HTR-8/SVneo (cell line): ENCODE measurements at places on chromosomes 5 and 9.

DNA sequence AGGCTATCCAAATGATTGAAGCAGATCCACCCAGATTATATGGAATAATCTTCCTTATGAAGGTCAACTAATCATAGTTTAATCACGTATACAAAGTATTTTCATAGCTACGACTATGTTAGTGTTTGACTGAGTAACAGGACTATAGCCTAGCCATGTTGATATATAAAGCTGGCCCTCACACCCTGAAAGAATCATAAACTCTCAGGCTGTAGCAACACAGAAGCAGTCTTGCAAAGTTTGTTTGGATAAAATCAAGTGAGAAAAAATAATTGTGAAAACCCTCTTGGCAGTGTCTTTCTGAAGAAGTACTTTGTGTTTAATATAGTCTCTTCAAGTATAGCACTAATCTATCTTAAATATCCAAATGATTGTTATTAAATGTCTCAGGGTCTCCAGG lies 374.5 kb upstream of the DAB2 start:
- no peak for DNase-seq

GRCh38 chr9:135648494-135649410 lies 9.4 kb upstream of the GLT6D1 start:
- DNase-seq: no peak

GRCh38 chr5:38162625-38163024 lies 95.7 kb upstream of the EGFLAM start:
- DNase-seq: no peak

GRCh38 chr9:70133253-70134208 lies 89.9 kb downstream of the MAMDC2 start:
- DNase-seq: no peak

DNA sequence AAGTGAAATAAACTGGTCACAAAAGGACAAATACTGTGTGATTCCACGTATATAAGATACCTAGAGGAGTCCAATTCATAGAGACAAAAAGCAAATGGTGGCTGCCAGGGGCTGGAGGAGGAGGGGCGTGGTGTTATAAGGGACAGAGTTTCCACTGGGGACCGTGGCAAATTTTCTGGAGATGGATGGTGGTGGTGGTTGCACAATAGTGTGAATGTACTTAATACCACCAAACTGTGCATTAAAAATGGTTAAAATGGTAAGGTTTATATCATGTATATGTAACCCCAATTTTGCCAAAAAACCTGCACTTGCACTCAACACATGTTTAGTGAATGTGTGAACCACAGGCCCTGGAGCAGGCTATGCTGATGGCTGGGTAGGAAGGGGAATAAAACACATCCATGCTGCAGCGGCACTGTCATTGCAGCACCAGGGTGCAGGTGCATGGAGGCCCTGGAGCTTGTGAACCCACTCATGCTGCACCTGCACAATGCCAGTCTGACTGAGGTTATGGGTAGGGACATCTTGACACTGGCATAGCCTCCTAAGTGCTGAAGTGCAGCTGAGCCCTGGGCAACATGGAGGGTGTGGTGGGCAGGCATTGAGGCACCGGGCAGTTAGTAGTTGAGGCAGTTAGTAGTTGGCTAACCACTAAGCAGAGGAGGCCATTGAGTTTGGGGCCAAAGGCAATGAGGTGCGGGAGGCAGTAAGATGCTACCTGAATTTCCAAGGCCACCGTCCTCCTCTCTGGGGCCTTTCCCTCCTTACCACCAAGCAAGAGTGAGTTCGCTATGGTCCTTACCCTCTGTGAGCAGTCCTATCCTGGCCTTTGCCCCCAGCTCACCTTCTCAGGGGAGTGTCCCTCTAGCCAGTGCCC lies 3.5 kb upstream of the PHF2 start:
- DNase-seq: no peak

GRCh38 chr9:107624234-107624948 lies 134.8 kb upstream of the KLF4 start:
- DNase-seq: no peak

DNA sequence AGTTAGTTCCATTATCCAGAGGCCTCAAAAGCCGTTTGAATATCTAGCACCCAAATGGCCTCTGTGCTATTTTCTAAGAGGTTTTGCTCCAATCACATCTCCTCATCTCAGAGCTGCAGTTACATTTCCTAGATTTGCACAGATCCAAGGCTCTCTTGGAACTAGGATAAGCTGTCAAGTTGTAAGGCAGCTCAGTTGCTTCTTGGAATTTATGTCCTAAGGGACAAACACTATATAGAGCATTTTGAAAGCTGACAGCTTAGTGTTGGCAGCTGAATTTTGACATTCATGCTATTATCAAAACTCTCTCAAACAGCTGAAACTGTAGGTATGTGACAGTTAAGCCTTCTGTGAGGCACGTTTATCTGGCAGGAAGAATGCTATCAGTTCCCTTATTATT lies 97.0 kb downstream of the MACIR start:
- no peak for DNase-seq

GRCh38 chr5:1345876-1346626 lies 1.2 kb upstream of the CLPTM1L start:
- DNase-seq: no peak

DNA sequence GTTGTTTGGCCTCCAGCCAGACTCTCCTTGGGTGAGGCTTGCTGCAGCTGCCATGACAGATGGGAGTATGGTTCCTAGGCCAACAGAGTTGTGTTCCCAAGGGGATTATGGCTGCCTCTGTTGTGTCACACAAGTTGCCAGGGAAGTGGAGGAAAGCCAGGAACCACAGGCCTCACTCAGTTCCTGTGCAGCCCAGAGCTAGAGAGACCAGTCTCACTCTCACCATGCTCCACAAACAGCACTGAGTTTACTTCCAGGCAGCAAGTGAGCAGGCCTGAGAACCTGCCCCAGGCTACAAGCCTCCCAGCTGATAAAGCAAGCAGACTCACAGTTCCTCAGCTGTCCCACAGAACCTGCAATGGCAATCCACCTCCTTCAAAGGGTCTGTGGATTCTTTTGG lies 273.6 kb upstream of the TAS2R1 start:
- no peak for DNase-seq

- DNase-seq: no peak
Measured at GRCh38 chr9:115411993-115412452, 294.1 kb upstream of the TNC start.

- DNase-seq: no peak
Measured at GRCh38 chr5:80592105-80592504, 22.0 kb upstream of the ANKRD34B start.

GRCh38 chr5:89353837-89354551 lies 471.0 kb upstream of the MEF2C start:
- no peak for DNase-seq

DNA sequence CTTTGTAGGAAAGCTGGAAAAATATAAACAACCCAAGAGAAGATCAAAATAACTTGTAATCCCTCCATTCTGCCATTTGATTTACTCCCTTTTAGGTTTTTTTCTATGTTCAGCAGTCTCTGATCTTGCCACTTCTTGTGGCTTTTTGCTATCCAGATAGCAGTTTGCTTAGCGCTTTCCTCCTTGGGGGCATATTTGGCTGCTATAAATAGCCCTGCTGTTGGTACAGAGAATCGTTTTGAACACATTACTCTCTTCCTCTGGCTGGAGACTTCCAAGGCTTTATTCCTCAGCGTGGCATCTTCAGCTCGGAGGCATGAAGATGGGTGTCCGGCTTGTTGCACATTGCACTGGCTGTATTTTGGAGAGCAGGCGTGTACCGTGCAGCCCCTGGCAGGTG lies 38.6 kb downstream of the HMCN2 start:
- DNase-seq: no peak

DNA sequence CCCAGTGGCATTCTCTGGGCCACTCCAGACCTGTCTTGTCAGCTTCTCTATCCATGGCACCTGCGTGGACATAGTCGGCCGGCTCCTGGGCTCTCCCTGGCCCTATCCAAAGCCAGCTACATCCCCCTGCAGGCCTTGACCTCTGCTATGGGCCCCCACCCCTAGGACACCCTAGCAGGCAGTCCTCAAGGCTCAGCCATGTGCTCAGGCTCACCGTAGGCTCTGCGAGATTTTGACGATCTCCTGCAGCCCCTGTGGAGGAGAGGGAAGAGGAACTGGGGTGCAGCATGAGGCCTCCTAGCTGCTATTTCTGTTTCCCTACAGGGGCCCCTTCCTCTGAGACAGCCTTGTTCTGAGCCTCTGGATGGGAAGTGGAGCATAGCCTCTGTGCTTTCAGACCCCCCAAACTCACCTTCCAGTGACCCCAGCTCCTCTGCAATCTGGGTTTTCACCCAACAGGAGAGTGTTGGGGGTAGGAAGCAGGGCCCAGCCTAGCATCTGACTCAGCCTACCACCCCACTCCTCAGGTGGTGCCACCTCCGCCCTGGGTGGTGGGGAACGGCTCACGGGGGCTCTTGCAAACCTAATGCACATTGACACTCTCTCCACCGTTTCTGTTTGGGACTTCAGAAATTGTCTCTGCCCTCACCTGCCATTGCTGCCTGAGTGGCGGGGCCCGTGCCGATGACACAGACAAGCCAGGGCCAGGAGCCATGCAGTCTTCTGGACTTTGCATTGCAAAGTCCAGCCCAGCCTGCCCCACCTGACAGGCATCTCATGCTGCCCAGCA lies 36.7 kb downstream of the HRH2 start:
- DNase-seq: no peak

- DNase-seq: peak; percentile 47
Measured at GRCh38 chr5:140966293-140967225, at the start of gene PCDHAC2. Gene PCDHAC2, plus strand, starts transcription at chr5:140966476. Its CDS starts 291 bp downstream, at chr5:140966767.

- DNase-seq: no peak
Measured at GRCh38 chr5:134649163-134649835, 714 bp downstream of the SEC24A start.

- DNase-seq: no peak
Measured at GRCh38 chr5:138967791-138968448, 92.8 kb upstream of the LRRTM2 start.

GRCh38 chr5:71782393-71782770 lies 63.3 kb downstream of the CARTPT start:
- no peak for DNase-seq

- no peak for DNase-seq
Measured at GRCh38 chr9:36479101-36479500, 79.0 kb upstream of the RNF38 start.

GRCh38 chr9:3478549-3478953 lies 47.2 kb downstream of the RFX3 start:
- no peak for DNase-seq

DNA sequence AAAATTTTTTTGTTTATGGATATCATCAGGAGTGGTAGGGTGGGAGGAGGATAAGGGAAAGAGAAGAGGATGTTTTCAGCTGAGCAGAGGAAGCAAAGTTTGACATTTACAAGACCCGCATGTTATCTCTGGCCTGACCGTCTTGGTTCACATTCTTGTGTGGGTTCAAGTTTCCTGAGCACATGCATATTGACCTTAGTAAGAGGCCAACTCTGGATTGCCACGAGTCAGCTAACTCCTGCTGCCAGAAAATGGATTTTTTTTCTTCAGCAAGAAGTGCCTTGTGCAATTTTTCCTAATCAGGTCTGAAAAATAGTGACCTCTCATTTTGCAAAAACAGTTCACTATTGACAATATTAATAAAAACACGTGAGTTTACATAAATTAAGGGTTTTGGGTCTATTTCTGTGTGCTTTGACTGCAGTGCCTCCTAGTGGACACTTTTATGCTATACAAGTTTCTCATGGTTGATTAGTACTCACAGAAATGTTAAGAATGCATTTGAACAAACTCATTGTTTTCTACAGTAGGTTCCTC lies 27.1 kb upstream of the BASP1 start:
- peak; percentile 64 for DNase-seq

DNA sequence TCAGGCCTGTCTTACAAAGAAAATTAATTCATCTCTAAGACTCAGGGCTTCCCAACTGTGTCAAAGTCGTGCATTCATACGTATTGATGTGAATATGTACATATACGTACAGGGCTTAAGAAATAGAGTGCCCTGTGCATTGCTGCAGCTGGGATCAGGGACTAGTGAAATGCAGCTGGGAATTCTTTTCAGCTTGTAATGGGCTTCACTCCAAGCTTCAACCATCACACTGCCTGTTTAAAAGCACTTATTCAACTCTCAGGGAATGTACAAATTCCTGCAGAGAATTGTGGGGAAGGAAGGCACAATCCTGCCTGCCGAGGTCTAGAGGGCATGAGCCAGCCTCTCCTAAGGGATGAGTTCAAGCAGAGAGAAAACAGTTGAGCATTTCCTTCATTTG lies 59.6 kb upstream of the MAN2A1 start:
- no peak for DNase-seq

DNA sequence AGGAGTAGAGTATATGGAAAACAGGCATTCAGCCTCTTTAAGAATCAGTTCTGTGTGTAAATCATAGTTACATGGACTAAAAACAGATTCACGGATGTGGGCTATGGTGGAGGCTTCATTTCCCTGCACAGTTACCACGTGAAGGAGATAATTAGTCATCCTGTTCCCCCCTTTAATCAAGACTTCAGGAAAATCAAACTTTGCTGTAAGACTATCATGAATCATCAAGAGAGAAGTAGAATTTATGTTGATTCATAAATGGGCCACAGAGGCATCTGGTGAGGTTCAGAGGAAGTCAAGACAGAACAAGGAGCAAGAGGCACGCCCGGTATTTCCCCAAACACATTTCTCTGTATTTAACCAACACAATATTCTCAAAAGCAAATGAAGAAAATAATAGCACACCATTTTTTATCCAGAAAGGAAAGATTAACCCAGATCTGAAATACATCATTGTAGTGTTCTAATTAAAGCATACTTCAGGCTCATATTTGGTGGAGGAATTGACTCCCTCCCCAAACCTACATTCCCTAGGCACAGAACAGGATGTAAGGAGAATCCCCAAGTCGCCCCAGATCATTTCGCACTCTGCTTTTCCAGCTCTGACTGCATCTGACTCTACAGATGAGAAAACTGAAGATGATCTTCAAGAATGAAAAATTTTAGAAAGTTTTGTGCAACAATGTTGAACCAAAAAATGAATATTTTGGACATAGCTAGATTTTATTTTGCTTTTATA lies 175.8 kb upstream of the GAS1 start:
- peak; percentile 3 for DNase-seq

DNA sequence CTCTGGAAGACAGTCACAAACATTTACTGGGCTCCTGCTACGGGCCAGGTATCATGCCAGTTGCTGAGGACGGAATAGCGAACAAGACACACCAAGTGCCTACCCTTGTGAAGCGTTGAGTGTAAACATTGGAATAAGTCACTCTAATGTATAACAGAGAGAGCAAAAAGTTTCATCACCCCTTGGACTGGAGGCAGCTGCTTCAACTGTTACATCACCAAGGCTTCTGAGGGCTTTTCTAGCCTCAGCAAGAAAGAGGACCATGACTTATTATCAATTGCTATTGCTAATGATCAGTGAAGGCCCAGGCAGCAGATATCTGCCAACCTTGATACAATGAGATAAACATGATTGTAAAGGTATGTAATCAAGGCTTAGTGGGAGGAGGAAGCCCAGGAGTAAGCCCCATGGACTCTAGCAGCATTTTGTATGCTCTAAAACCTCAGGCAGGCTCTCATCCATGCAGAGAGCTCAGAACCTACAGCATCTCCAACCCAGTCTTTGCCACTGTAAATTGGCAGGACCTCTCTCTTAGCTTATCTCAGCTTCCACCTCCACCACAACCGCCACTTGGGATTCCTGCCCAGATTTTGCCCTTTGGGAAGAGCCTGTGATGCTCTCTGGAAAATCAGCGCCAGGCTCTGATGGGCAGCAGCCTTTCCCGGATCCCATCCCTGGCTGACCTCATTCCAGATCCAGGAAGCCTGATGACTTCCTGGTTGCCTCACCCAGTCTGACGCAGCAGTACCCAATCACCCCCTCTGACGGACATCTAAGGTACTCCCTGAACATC lies 54.5 kb downstream of the ADAM19 start:
- no peak for DNase-seq

GRCh38 chr5:142922223-142922952 lies 152.2 kb downstream of the ARHGAP26 start:
- DNase-seq: peak; percentile 31
